ENCODE measurements at places on chromosomes 7 and 10. TPM values are rescaled to one million over a fixed set of nuclear protein-coding genes. Genes with fewer than 3 reads are reported as not detected.

DNA sequence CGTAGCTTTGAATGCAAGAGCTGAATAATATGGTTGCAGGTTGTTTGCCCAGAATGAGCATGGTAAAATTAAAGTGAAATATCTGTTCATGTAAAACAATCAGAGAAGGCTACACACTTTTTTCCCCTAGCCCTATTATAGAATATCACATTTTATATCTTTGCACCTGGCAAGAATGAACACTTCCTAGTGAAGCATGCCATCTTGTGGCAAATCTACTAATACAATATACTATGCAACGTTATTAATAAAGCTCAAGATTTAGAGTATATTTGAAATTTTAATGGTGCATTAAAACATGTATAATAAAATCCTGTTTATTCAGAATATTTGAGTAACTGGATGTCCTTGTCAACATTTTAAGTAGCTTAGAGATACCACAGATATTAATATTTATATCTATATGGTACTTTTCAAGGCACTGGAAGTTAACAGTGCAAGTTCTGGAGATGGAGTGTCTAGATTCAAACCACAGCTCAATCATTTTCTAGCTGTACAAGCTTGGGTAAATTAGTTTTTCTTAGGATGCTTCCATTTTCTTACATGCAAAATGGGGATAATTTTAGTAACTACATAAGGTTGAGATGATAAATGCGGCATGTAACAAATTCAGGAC lies 643.1 kb upstream of the SEMA3D start:
- DNase-seq, result no peak

DNA sequence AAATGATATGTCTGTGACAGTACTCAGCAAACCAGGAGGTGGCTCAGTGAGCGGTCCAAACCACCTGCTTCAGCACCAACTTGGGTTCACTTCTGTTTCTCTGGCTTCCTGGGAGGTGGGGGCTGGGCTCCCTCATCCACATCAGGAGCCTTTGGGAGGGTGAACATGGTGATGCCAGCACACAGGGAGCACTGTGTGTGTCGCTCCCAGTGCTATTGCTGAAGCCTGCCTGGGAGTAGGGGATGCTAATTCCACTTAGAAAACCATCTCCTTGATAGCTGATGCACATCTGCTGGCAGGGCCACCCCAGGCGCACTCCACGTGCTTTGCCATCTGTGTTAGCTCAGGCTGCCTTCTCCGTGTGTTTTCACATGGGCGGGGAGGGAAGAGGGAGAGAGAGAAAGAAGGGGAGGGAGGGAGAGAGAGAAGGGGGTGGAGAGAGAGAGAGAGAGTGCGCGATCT lies 58.0 kb downstream of the RAMP3 start:
- DNase-seq, result no peak

Gene TMEM225B
- total RNA-seq, result 1.4 TPM

- no peak for DNase-seq
These were observed 9.2 kb upstream of the TRUB1 start for GRCh38 chr10:114928818-114929217.

DNA sequence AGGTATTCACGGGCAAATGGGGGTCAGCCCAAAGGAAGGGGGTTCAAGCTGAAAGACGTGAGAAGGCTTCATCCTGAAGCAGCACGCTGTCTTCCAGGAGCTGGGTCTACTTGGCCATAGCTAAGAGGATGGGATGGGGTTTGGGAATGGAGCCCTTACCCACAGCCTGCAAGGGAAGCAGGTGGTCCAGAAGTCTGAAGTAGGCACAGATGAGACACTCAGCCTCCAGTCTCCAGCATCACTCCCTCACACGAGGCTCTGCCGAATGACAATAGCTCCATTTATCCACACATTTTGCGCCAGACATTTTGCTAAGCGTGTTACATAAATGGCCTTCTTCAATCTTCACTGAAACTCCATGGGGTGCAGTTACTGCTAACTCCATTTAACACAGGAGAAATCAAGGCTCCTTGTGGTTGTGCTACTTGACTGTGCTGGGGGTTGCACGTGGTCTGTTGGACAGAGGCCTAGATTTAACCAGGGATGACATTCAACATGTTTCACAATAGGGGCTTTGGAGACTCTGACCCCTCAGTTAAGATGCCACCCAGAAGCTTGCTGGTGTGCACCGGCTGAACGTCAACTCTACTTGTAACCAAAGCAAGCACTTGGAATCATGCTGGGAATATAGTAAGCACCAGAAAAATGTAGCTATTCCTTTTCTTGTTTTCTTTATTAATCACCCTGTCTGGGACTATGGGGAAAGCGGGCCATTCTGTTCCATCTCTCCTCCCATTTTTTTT lies 85.3 kb downstream of the FAM241B start:
- DNase-seq, result no peak

Gene GPR15LG
- total RNA-seq, result not detected

GRCh38 chr10:59336632-59337031 lies 25.7 kb downstream of the FAM13C start:
- DNase-seq, result peak; percentile 37

GRCh38 chr7:84191842-84192241 lies 2.7 kb downstream of the SEMA3A start:
- no peak for DNase-seq

GRCh38 chr7:158572000-158572828 lies 15.4 kb downstream of the PTPRN2 start:
- peak; percentile 91 for DNase-seq

- no peak for DNase-seq
These were observed 44.3 kb upstream of the CABCOCO1 start for GRCh38 chr10:61618388-61618961.

- DNase-seq, result no peak
These were observed 23.8 kb upstream of the GSDME start for GRCh38 chr7:24781106-24781505.

DNA sequence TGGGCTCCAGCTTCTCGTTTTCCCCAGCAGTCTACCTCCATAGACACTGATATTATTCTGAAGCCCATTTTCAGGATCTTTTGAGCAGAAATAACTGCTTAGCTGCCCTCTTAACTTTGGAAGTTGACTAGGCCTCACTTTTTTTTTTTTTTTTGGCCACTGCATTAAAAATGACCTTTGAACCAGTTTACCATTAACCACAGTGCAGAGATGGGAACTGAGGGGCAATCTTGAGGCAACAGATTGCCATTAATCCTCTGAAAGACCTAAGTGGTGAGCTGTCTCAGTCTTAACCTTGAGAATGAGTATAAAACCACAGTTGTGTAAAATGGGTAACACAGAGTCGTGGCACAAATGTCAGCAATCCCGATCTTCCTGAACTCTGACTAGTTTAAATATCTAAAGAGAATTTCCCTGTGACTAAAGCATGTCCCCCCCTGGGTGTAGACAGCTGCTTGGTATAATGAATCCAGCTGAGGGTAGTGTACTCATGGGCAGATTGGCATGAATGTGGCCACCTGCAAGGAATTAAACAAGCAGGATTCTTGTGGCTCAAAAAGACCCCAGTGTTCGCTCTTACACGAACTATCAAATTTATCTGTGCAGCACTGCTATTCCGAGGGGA lies 46.1 kb upstream of the FMC1 start:
- peak; percentile 57 for DNase-seq

Gene NUDCD3
- total RNA-seq, result 101 TPM

Gene ZNF804B
- not detected for total RNA-seq

- no peak for DNase-seq
These were observed 77.5 kb upstream of the CUX1 start for GRCh38 chr7:101739775-101740398.

- no peak for DNase-seq
These were observed 104.6 kb downstream of the MLLT10 start for GRCh38 chr10:21638681-21639080.

- no peak for DNase-seq
These were observed 8.0 kb upstream of the MBL2 start for GRCh38 chr10:52780391-52781155.

DNA sequence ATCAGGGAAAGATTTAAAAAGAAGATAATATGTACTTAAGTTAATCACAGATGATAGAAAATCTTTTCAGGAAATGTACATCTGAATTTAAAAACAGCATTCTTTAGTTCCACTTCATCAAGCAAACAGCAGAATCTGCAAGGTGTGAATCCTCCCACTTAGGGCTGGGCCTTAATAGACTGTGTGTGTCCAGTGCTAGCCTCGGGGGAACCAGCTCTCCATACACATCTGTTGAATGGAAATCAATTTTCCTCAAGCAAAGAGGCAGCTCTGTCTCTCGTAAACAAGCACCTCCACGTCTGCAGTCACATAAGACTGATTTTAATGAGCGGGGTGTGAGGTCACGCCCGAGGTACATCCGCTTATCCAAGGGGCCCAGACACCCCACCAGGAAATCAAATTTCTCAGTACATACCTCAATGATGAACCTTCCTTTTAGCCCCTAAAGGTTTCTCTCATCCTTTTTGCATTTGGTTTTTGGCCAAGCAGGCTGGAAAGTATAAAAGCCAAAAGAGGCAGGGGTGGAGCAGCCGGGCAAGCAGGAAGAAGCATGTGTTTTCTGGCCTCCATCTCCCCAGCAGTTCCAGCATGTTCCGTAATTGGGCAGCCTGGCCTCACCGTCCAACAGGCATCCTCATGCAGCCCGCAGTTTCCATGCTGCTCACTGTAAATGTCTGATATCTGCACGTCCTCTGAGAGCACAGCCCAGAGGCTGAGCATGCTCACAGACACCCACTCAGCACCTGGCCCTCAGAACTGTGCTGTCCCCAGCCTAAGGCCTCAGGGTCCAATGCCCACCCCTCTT lies 131.3 kb downstream of the GLI3 start:
- no peak for DNase-seq

DNA sequence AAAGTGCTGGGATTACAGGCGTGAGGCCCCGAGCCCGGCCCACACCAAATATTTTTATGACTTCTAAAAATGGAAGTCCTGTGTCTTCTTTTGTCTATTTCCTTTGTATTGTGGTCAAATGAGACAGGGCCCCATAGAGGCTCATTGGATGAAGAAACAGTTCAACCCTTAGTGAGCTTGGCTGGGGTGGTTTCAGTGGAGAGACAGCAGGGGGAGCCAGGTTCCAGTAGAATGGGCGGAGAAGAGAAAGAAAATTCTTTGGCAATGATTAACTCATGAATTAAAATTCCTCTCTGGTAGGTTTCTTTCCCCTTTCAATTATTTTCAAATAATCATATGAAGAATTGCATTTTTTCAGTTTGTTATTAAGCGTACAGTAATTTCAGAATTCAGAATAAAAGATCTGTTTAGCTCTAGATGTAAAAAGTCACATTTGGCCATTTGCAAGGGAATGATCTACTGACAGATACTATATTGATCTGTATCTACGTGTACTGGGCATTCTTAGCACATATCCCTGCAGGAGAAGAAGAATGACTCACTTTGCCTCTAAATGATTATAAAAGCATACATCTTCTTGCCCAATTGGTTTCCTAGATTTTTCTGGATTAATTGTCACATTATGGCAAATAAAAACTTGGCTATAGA lies 43.2 kb downstream of the PNLIPRP3 start:
- DNase-seq, result peak; percentile 24

Gene LRIT2
- not detected for total RNA-seq

Gene BHLHA15
- total RNA-seq, result not detected

DNA sequence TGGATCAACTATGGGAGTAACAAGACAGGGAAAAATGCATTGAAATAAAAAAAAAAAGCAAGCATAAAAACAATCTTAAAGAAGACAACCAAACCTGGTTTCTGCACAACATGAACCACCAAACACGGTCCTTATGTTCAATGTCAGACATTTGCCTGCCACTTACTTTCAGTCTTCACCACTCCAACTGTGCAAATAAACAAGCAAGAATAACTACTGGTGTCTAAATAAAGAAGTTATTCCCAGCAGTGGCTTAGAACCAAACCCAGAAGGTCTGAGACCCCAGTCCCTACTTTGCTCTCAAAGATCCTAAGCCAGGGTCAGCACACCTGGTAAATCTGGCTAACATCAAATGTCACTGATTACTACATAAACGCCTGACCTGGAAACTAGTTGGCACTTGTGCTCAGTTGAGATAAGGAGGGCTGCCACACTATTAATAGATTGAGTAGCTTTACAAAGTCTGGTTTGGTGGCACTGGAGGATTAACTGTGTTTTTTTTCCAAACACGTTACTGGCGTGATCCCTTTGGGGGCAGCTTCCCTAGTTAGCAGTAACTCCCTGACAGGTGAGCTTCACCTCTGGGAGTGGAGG lies 62.7 kb upstream of the ABLIM1 start:
- DNase-seq, result no peak

GRCh38 chr10:112815269-112816032 lies 134.6 kb upstream of the TCF7L2 start:
- DNase-seq, result peak; percentile 56

Gene IL15RA
- total RNA-seq, result 0.19 TPM

Gene NUTM2E
- 0.21 TPM for total RNA-seq

DNA sequence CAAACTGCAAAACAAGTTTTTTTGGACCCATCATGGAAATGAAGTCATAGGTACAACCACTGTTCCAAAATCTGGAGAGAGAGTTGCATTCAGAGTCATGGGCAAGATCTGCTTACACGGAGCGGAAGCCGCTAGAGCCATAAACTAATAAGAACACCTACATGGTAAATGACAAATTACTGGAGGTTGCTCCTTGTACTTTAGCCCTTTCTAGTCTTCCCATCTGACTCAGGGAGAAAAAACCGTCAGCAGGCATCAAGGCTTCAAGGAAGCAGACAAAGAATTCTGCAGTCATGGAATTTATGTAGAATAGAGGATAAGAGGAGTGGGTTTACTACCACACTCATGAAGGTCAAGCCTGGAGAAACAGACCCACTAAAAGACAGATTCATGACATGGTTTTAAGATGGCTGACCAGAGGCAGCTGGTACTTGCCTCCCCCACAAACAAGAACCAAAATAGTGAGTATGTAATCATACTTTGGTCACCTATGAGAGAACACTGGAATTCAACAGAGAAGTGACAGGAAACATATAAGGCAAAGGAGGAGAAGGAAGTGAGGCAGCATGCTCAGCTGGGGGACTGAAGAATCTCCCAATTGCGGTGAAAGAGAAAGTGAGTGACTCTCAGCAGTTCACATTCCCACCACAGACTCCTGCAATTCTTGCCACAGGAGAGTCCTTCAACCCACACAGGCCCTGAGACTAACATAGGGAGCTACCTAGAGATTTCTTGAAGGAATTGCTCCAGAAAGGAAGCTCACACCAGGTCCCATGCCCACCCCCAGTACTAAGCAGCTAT lies 42.4 kb upstream of the ASAH2 start:
- peak; percentile 21 for DNase-seq

GRCh38 chr10:88027570-88027969 lies 164.1 kb downstream of the PTEN start:
- no peak for DNase-seq
